ENCODE measurements at places on chromosomes 13 and 19. TPM values are rescaled to one million over a fixed set of nuclear protein-coding genes. Genes with fewer than 3 reads are reported as not detected.

Gene KLHL1
- total RNA-seq: not detected

- no peaks in the 10 kb centered on the region for H3K36me3 ChIP-seq
- no peaks in the 10 kb centered on the region for H3K27me3 ChIP-seq
- H3K27ac ChIP-seq: no peak overlapping the region
- no peak overlapping the region for H3K4me3 ChIP-seq
These were observed 851.0 kb upstream of the KLHL1 start for GRCh38 chr13:70959035-70959775.

DNA sequence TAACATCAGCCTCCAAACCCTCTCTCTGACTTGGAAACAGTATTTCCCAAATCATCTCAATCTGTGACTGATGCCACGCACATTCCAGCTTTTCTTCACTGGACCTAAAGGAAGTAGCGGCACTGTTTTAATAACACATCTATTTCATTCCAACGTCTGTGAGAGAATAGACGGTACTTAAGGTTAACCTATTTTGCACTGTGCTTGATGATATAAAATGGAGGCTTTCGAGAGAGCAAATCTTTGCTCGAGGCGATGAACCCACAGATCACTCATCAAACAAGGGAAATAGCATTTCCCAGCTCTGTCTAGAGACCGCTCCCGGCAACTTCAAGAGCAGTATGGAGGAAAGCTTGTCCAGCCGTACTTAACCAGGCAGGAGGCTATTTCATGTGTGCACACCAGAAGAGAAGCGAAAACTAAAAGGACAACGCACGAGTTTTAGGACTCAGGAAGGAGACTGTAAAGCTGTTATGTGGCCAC lies 2.9 kb downstream of the UBL3 start:
- peak; percentile 35 for DNase-seq
- no peaks in the 10 kb centered on the region for H3K36me3 ChIP-seq
- no peaks in the 10 kb centered on the region for H3K27me3 ChIP-seq
- H3K27ac ChIP-seq: peak overlapping the region; percentile 59
- peaks cover 24% of the 10 kb centered on the region for H3K4me1 ChIP-seq

GRCh38 chr13:36841391-36841790 lies 22.4 kb downstream of the RFXAP start:
- DNase-seq: peak; percentile 17
- H3K36me3 ChIP-seq: peaks cover 12% of the 10 kb centered on the region
- H3K4me3 ChIP-seq: no peak overlapping the region
- H3K27me3 ChIP-seq: no peaks in the 10 kb centered on the region
- H3K27ac ChIP-seq: no peak overlapping the region

Gene COL5A3
- total RNA-seq: not detected

Gene ETFB
- 203 TPM for total RNA-seq

Data from cardiac muscle cell (in vitro differentiated cells and primary cell).